ENCODE measurements at places on chromosomes 6 and 20. TPM values are rescaled to one million over a fixed set of nuclear protein-coding genes. Genes with fewer than 3 reads are reported as not detected.

- no peak for DNase-seq
These were observed 17.3 kb upstream of the TXLNB start for GRCh38 chr6:139308936-139309603.

DNA sequence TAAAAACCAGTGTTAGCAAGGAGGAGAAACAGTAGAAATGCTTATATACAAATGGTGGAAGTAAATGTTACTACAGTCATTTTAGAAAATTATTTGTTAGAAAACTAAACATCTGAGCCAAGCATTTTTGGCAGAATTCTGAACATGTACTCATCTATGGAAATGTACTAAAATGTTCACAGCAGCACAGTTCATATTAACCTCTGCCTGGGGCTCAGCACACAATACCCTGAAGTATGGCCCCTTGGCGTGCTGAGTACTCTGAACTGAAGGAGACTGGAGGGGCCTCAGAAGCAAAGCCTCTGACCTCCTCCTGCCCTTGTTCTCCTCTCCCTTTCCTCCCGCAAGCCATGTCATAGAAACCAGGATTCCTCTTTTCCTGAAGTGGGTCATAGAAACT lies 66.2 kb upstream of the RALGAPA2 start:
- no peak for DNase-seq

Gene ZNF337
- total RNA-seq: 22.4 TPM

- no peak for DNase-seq
These were observed 4.5 kb upstream of the TAF8 start for GRCh38 chr6:42045538-42046460.

- DNase-seq: no peak
These were observed 63.1 kb downstream of the PLEKHG1 start for GRCh38 chr6:150662814-150663213.

- no peak for DNase-seq
These were observed 2.9 kb upstream of the SASH1 start for GRCh38 chr6:148339766-148340165.

- DNase-seq: no peak
These were observed 2.5 kb downstream of the RNF217 start for GRCh38 chr6:124964764-124965105.

Data from neural progenitor cell (in vitro differentiated cells).